GM04503 (cell line): ENCODE measurements at places on chromosomes 5 and 9.

- DNase-seq: no peak
Observed at GRCh38 chr9:19643875-19644274, 145.0 kb downstream of the SLC24A2 start.

GRCh38 chr9:69963803-69964202 lies 79.8 kb upstream of the MAMDC2 start:
- no peak for DNase-seq

- DNase-seq: no peak
Observed at GRCh38 chr5:10870791-10871190, 109.8 kb upstream of the DAP start.

DNA sequence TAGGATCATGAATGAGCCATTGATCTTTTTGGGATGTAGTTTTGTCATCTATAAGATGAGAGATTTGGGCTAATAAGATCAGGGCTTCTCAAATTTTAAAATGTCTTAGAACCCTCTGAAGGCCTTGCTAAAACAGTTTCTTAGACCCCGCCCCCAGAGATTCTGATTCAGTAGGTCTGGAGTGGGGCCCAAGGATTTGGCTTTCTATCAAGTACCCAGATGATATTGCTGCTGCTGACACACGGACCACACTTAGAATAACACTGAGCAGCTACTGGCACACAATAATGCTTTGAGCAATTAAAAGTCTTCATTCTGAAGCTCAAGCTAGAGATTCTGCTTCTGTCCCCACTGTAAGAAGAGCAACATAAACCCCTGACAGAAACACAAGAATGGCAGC lies 216.7 kb downstream of the SMARCA2 start:
- DNase-seq: peak; percentile 44

DNA sequence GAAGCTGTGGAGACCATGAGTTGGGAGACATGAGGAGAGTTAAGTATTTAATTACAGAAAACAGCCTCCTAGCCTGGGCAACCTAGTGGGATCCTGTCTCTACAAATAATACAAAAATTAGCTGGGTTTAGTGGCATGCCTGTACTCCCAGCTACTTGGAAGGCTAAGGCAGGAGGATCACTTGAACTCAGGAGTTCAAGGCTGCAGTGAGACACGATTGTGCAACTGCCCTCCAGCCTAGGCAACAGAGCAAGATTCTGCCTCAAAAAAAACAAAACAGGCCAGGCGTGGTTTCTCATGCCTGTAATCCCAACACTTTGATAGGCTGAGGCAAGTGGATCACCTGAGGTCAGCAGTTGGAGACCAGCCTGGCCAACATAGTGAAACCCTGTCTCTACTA lies 52.6 kb downstream of the AQP7 start:
- DNase-seq: no peak

- DNase-seq: no peak
Observed at GRCh38 chr5:40983781-40984180, 74.5 kb downstream of the C7 start.

- DNase-seq: no peak
Observed at GRCh38 chr5:45521067-45521466, 175.1 kb downstream of the HCN1 start.

- DNase-seq: no peak
Observed at GRCh38 chr5:35058374-35058788, 10.6 kb upstream of the AGXT2 start.

GRCh38 chr9:119216651-119217331 lies 152.4 kb downstream of the BRINP1 start:
- peak; percentile 1 for DNase-seq
